A549 treated with AZD2906 at 1 μM for 4 hours (cell line): ENCODE measurements at places on chromosomes 5 and 9. TPM values are rescaled to one million over a fixed set of nuclear protein-coding genes. Genes with fewer than 3 reads are reported as not detected.

The PCDHB3 gene
- 0.02 to 0.03 TPM (median 0.02 TPM) in 3 of 5 replicates, not detected in the others for total RNA-seq

The NMUR2 gene
- 0.08 to 0.17 TPM (median 0.09 TPM) in 5 replicates for total RNA-seq

The ALDOB gene
- total RNA-seq: not detected in 5 replicates

The CAMK2A gene
- 0.56 to 0.80 TPM (median 0.69 TPM) in 5 replicates for total RNA-seq

The CEP72 gene
- 8.0 to 10.7 TPM (median 10.3 TPM) in 5 replicates for total RNA-seq

The ADAMTS2 gene
- 0.03 to 0.15 TPM (median 0.08 TPM) in 5 replicates for total RNA-seq

The TIMD4 gene
- 0.85 to 1.5 TPM (median 1.1 TPM) in 5 replicates for total RNA-seq

The SKIC3 gene
- 17.3 to 24.2 TPM (median 21.6 TPM) in 5 replicates for total RNA-seq

The PPP2R2B gene
- 0.03 to 0.14 TPM (median 0.10 TPM) in 4 of 5 replicates, not detected in the other for total RNA-seq

The PCDHGB7 gene
- 0.03 to 0.13 TPM (median 0.07 TPM) in 3 of 5 replicates, not detected in the others for total RNA-seq

The GRAMD2B gene
- total RNA-seq: 0.79 to 2.2 TPM (median 1.0 TPM) in 5 replicates

The CCDC187 gene
- 0.01 to 0.03 TPM (median 0.03 TPM) in 3 of 5 replicates, not detected in the others for total RNA-seq

The GADD45G gene
- total RNA-seq: 0.11 to 0.76 TPM (median 0.39 TPM) in 5 replicates

The HAND1 gene
- total RNA-seq: 0.39 to 0.83 TPM (median 0.45 TPM) in 5 replicates

The SLC34A3 gene
- total RNA-seq: 0.03 to 0.15 TPM (median 0.10 TPM) in 4 of 5 replicates, not detected in the other

The DMRT2 gene
- total RNA-seq: 0.03 to 0.10 TPM (median 0.08 TPM) in 3 of 5 replicates, not detected in the others

The SPINK5 gene
- not detected in 5 replicates for total RNA-seq

The SPRY4 gene
- total RNA-seq: 8.2 to 11.4 TPM (median 10.2 TPM) in 5 replicates

The FOXI1 gene
- total RNA-seq: not detected in 5 replicates

The IL3 gene
- total RNA-seq: not detected in 5 replicates

The PCDHB8 gene
- total RNA-seq: 0.24 to 0.28 TPM (median 0.26 TPM) in 5 replicates

The TXNDC8 gene
- not detected in 5 replicates for total RNA-seq

The CYSRT1 gene
- 3.0 to 5.0 TPM (median 5.0 TPM) in 5 replicates for total RNA-seq

The CAVIN4 gene
- 0.32 to 0.48 TPM (median 0.39 TPM) in 5 replicates for total RNA-seq
